ENCODE measurements at places on chromosomes 2 and 18. TPM values are rescaled to one million over a fixed set of nuclear protein-coding genes. Genes with fewer than 3 reads are reported as not detected.

GRCh38 chr2:147425437-147426029 lies 419.3 kb upstream of the ACVR2A start:
- H3K27me3 ChIP-seq, result no peaks in the 10 kb centered on the region
- no peaks in the 10 kb centered on the region for H3K36me3 ChIP-seq
- no peak overlapping the region for H3K4me3 ChIP-seq
- DNase-seq, result no peak
- H3K27ac ChIP-seq, result no peak overlapping the region

- no peak for DNase-seq
- no peaks in the 10 kb centered on the region for H3K27me3 ChIP-seq
- H3K36me3 ChIP-seq, result no peaks in the 10 kb centered on the region
- H3K4me1 ChIP-seq, result no peaks in the 10 kb centered on the region
- H3K4me3 ChIP-seq, result no peak overlapping the region
Observed at GRCh38 chr18:68800075-68800474, 2.2 kb downstream of the CCDC102B start.

GRCh38 chr18:59985289-59985688 lies 85.5 kb downstream of the PMAIP1 start:
- no peak overlapping the region for H3K27ac ChIP-seq
- H3K4me3 ChIP-seq, result no peak overlapping the region
- no peaks in the 10 kb centered on the region for H3K36me3 ChIP-seq
- DNase-seq, result no peak
- no peaks in the 10 kb centered on the region for H3K4me1 ChIP-seq
- H3K27me3 ChIP-seq, result peaks cover 16% of the 10 kb centered on the region

GRCh38 chr18:23616258-23616657 lies 30.0 kb upstream of the NPC1 start:
- no peaks in the 10 kb centered on the region for H3K36me3 ChIP-seq
- DNase-seq, result no peak
- no peak overlapping the region for H3K4me3 ChIP-seq
- no peak overlapping the region for H3K27ac ChIP-seq

GRCh38 chr18:28365411-28365831 lies 188.5 kb upstream of the CDH2 start:
- no peaks in the 10 kb centered on the region for H3K36me3 ChIP-seq
- no peak overlapping the region for H3K4me3 ChIP-seq
- no peaks in the 10 kb centered on the region for H3K4me1 ChIP-seq

The VWA3B gene
- not detected for total RNA-seq
